ENCODE measurements at places on chromosomes 12 and 14.

GRCh38 chr12:29402437-29402836 is 21.5 kb upstream of the ERGIC2 start:
- no peak for DNase-seq

- DNase-seq: no peak
Observed at GRCh38 chr12:57575771-57576612, 15.0 kb upstream of the PIP4K2C start.

GRCh38 chr12:53710091-53710490 is 17.2 kb downstream of the CALCOCO1 start:
- no peak for DNase-seq

DNA sequence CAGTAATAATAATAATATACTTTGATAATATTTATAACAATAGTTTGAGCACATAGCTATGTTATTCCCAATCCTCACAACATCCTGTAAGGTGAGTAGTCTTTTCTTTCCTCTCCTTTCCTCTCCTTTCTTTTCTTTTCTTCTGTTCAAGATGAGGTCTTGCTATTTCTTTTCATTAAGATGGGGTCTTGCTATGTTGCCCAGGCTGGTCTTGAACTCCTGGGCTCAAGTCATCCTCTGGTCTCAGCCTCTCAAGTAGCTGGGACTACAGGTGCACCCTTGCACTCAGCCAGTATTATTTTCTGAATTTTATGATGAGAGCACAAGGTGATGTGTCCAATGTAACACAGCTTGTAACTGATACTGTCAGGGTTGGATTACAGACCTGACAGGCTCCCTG is 134.6 kb downstream of the OTOGL start:
- no peak for DNase-seq

DNA sequence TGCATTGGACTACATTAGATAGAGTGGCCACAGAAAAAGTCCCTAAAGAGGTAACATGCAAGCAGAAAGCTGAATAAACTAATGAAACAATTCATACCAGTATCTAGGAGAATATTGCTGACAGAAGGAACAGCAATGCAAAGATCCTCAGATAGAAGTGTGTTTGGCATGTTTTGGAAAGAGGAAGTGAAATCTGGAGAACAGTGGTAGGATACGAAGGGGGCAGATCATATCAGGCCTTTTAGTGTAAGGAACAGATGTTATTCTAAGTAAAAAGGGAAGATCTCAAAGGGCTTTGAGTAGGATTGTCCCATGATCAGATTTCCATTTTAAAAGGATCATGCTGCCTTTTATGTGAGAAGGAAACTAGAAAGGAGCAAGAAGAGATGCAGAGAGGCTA is 342.9 kb downstream of the PAWR start:
- no peak for DNase-seq

DNA sequence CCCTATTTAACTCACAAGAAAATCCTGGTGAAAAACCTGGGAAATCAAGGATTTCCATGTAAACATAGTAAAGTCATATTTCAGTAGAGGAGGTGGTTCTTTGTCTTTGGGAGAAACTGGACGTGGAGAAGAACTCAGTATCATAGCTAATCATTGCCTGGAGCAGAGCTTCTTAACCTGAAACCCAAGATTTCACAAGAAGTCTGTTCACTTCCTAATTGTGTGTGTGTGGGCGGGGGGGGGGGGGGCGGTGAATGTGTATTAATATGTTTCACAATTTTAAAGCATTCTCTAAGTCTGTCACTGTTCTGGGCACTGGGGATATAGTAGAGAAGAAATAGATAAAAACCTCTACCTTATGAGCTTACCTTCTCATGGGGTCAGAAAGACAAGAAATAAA is 96.7 kb upstream of the PPP4R3A start:
- DNase-seq: no peak

DNA sequence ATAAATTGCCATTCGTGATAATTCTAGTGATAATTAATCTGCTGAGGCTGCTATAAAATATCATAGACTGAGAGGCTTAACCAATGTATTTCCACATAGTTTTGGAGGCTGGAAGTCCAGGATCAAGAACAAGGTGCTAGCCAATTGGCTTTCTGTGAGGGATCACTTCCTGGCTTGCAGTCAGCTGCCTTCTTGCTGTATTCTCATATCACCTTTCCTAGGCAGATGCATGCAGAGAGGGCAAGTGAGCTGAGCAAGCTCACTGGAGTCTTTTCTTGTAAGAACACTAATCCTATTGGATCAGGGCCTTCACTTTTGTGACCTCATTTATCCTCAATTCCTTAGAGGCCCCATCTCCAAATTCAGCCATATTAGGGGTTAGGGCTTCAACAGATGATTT is 640.7 kb downstream of the DIO2 start:
- DNase-seq: no peak

GRCh38 chr14:36988568-36988967 is 183.8 kb downstream of the SLC25A21 start:
- DNase-seq: no peak

- no peak for DNase-seq
Observed at GRCh38 chr12:11830307-11830801, 180.9 kb downstream of the ETV6 start.

DNA sequence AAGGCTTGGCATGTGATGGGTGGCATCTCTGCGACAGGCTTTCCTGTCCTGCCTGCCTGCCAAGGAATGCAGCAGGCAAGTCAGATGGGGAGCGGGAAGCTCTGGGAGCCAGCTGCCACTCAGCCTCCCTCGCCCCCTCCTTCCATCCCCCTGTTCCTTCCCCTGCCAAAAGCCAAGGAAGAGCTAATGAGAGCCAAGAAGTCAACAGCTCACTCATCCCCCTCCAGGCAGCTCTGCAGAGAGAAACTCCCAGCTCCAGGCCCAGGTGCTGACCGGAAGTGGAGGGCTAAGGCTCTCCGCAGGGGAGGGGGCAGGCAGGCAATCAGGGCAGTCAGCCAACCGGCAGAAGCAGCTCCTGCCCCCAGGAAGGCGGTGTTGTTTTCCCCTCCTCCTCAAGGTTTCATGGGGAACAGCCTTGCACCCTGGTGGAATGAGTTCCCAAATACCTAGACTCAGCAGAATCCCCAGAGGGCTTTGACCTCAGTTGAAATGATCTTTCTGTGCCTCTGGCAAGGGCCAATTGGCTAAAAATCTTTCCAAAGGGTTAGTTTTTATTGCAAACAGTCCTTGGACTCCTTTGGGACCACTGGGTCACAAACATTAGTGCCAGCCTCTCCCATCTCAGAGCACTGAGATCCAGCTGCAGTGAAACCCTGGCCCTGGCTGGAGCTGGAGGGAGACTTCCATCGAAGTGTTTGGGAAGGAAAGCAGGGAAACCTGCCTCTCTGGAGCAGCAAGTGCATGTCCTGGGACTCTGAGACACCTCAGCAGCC is 349.1 kb downstream of the DPF3 start:
- no peak for DNase-seq

GRCh38 chr12:11681207-11681606 is 31.7 kb downstream of the ETV6 start:
- DNase-seq: no peak

DNA sequence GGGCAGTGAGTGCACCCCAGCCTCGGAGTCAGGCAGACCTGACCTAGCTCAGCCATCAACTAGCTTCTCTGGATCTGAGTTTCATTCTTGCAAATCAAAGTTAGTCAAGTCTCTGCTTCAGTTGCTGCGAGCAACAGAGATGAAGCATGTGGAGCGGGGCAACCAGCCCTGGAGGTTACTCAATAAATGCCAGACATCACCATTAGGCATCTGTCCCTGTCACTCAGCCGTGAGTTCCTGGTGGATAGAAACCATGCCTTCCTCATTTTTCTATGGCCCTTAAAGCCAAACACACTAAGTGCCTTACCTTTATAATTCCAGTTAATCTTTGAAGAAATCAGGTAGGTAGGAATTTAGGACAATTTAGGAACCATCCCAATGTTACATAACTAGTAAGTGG is 19.3 kb downstream of the RFX4 start:
- DNase-seq: no peak

GRCh38 chr12:14619741-14620501 is 52.2 kb upstream of the PLBD1 start:
- DNase-seq: no peak

DNA sequence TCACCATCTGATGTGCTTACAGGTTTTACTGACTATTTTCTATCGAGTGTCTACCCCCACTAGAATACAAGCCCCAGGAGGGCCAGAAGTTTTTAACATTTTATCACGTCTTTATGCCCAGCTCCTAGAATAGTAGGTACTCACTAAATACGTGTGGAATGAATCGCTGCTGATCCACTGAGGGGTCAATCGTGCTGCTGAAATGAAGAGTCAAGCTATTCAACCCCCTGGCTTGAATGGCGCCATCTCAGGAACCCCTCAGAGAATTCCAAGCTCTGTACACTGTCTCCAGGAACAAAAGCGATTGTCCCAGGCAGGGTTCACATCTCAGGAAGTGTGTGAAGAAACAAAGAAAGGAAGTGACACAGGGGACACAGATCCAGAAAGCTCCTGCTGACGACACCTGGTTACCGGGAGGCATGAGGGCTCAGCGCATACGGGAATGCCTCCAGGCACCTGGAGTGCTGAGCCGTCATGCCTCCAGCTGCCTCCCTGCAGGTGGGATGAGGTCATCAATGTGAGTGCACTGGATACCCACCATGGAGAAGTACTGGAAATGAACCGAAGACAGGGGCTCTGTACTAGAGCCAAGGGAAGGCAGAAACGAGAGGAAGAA is 45.6 kb downstream of the PITPNM2 start:
- DNase-seq: no peak

DNA sequence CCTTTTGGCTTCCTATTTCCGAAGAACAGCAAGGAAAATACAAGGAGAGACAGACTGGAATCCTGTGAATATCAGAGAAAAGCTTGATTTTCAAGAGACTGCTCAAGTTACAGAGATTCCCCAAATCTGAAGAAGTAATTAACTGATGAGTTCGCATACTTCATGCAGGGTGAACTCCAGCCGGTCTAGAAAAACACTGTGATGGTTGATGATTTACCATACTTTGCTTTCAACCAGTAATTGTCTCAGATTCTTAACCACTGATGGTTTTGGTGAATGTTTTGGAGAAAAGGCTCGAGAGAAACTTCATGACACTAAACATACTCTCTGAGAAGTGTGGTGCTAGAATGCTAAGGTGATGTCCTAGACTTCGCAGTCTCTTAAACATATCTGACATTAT is 4.4 kb upstream of the PLXNC1 start:
- DNase-seq: no peak

GRCh38 chr12:1925684-1926006 is 7.2 kb upstream of the CACNA2D4 start:
- no peak for DNase-seq

- DNase-seq: no peak
Observed at GRCh38 chr14:74949859-74950573, 5.4 kb downstream of the PGF start.

GRCh38 chr14:62030387-62030786 is 268.2 kb downstream of the SNAPC1 start:
- DNase-seq: no peak

- DNase-seq: no peak
Observed at GRCh38 chr12:12784911-12785814, at the start of gene APOLD1. APOLD1 (plus strand) TSS chr12:12785659; CDS start chr12:12785692, 33 bp downstream.

DNA sequence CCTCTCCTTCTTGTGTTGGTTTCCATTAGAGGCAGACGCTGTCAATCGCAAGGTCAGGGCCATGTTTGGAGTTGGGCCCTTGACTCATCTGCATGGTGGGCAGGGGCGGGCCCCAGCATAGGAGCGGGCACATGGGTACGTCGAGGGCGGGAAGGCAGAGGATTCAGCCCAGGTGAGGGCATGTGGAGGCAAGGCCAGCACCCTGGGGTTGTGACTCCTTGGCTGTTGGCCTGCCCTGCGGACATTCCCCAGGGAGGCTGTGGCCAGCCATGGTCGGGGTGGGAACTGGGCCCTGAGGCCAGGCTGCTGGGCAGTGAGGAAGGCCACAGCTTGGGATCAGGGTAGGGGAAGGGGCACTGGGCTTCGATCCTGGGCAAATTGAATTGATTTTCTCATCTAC is 10.3 kb downstream of the RPS6KL1 start:
- DNase-seq: no peak

DNA sequence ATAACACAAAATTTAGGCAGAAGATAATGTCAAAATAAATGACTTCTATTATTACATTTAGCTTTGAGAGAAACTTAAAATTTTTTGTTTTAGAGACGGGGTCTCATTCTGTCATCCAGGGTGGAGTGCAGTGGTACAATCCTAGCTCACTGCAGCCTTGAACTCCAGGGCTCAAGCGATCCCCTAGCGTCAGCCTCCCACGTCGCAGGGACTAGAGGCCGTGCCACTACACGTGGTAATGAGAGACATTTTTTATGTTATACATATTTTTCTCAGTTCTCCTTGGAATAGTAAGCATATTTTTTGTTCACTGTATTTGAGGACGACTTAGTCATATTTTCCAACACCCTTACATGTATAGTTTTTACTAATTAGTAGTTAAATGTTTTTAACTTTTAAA is 21.5 kb upstream of the NUDT4 start:
- DNase-seq: no peak

- DNase-seq: no peak
Observed at GRCh38 chr12:12387501-12387900, 30.6 kb downstream of the BORCS5 start.

DNA sequence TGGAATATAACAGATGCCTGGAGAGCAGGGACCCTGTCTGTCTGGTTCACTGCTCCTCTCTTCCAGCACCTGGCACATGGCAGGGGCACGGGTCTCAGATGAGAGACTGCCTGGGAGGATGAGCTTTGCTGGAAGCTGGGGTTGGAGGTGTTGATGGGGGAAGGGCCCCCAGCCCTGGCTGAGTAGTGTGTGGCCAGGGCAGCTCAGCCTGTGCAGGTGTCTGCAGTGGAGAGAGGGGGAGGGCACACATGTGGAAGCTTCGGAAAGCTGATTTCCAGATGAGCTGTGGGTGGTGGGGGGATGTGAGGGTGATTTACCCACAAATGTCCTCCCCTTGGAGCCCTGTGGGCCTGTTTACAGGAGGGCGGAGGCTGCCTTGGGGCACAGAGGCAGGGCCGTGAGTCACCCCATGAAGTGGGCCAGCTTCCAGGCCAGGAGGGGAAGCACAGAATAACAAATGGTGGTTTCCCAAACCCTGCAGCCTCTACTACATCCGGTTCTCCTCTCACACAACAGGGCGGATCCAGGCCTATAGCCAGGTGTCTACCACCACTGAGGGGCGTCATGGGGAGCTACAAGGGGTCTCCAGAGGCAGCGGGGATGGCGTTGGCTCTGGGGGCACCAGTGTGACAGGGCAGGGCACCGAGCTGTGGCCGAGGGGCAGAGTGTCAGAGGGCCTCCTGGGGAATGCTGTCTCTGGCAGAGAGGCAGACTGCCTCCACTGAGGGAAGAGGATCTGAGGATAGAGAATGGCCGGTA is 11.0 kb downstream of the KRT7 start:
- peak; percentile 79 for DNase-seq

GRCh38 chr12:13390381-13390861 is 193.9 kb downstream of the EMP1 start:
- no peak for DNase-seq

GRCh38 chr12:46657453-46658411 is 168.1 kb downstream of the SLC38A4 start:
- DNase-seq: no peak

DNA sequence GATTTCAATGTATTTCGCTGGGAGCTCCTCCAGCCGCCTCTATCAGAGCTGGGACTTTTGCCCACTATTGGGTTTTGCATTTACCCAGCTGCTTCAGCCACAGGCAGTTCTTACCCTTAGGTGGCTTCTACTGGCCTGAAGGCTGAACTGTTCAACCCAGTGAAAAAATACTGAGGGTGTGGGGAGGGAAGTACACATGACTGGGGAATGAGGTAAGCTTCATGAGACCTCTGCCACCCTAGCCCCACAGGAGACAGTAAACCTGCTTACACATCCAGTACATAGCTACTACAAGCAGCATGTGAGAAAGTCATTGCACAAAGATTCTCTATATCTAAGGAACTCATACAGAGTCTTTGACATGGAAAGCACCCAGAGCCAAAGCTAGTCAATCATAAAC is 411.1 kb downstream of the SYT1 start:
- no peak for DNase-seq

- DNase-seq: peak; percentile 4
Observed at GRCh38 chr14:101111620-101112290, 208.2 kb upstream of the RTL1 start.

All from activated T-cell treated with anti-CD3 and anti-CD28 coated beads, Interleukin-2, amount 50 U/mL, for 48 hours (primary cell).